Cortex of kidney (tissue), 1 donor: ENCODE measurements at places on chromosomes 4 and X.

- no peak for DNase-seq
Measured at GRCh38 chrX:2931612-2932011, 2.5 kb upstream of the ARSD start.

DNA sequence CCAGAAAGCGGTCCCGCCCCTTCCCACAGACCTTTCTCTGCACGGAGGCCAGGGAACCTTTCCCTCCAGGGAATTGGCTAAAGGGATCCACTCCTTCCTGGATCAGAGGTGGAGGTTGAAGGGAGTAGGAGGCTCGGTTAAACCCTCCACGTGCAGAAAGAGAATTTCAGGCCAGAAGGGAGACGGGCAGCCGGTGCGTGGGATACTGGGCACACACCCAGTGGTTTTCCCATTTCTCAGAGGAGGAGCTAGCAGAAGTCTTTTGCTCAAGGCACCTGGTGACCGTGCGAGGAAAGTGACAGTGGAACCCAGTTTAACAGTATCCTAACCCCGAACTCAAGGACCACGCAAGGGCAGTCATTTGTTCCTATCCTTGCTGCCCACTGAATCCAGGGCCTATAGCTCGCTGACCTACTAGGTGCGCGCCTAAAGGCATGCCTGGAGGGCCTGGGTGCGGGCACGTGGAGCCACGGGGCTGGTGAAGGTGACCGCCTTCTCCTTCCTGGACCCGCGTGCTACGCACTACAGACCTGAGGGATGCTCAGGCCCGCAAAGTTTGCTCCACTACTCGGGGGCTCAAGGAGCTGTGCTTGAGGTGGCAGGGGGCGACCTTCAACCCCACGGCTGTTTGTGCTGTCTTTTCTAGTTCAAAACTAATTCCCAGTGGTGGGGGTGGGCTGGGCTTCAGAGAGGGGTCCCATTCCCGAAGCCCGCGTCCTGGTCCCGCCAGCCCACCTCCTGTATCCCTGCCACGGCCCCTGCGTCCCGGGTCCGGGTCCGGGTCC is 587 bp upstream of the AFF2 start:
- no peak for DNase-seq

DNA sequence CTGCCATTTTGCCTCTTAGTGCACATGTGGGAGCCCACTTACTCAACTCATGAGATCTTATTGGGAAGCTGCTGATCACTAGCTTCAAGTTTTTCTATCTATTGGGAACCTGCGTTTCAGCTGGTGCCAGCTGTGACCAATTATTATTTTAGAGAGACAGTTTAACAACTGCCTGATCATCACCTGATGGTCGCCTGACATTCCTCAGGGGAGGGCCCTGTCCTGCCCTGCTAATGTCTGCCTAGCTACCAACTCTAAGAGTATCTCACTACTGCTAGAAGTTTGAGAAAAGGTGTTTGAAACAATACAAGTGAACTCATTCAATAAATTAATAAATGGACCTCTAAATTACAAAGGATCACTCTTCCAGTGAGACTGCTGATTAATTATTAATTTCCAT is 95.5 kb downstream of the PCDH7 start:
- no peak for DNase-seq

DNA sequence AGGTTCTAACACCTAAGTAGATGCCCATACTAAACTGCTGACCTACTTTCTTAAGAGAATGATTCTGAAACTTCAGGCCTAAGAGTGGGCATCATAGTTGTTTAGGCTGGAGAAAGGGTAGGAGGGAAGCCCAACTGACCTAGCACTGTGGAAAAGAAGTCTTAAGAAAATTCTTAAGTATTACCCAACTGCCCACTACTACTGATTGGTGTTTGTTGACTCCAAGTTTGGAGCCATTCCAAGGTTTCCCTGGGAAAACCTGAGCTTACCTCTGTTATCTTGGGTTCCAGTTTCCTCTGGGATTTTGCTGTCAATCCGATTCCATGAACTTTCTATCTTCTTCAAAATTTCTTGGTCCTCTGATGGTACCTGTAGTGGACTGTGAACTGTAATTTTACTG is 23.9 kb downstream of the ANKRD17 start:
- no peak for DNase-seq
